MV-4-11 (cell line): ENCODE measurements at places on chromosomes 16 and 17.
A peak's percentile ranks its signal among the peaks of the same experiment; 100 is the strongest.

DNA sequence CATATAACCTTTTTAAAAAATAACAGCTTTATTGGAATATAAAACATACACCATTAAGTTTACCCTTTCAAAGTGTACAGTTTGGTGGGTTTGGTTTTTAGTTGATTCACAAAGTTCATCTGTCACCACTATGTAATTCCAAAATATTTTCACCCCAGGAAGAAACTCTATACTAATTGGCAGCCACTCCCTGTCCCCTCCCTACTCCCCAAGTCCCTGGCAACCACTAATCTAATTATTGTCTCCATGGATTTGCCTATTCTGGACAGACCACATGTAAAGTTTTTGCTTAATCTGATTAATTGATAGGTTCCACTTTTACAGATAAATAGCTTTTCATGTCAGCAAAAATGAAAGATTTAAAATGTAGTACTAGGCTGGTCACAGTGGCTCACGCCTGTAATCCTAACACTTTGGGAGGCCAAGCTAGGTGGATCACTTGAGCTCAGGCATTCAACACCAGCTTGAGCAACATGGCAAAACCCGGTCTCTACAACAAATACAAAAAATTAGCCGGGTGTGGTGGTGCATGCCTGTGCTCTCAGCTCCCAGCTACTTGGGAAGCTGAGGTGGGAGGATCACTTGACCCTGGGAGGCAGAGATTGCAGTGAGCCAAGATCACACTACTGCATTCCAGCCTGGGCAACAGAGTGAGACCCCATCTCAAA, 25.0 kb upstream of the MAPK3 start:
- no peak for DNase-seq

GRCh38 chr16:11379420-11379819, 34.2 kb downstream of the RMI2 start:
- DNase-seq: peak; percentile 17

DNA sequence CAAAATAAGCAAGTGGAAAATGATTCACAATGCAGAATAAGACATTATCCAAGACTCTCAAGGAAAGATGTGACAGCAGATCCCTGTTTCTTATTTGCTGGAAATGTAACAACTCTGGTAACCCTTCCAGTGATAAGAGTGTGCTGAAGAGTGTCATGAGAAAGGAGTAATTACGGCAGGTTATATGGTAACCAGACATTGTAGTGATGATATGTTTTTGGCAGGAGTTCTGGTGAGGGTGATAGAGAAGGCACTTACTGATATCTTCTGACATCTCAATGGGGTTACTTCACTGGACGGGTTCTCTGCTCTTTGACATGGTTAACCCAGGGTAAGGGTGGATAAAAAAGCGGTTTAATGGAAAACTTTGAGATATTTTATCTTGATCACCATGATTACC, 1270.9 kb downstream of the CDH11 start:
- no peak for DNase-seq

DNA sequence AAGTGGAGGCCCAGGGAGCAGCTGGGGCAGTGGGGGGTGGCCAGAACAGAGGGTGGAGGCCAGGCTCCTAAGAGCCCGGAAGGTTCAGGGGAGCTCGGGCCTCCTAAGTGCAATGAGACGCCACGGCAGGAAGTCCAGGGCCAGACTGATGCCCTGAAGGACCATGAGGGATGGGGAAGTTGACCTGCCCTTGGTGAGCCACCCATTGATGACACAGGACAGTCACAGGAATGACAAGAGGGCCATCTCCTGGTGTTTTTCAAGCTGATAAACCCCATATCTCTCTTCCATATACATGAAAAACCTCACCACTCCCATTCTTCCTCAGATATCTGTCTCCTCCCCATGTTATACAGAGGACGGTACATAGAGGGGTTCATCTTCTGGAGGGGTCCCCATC, 5.8 kb upstream of the MRPL58 start:
- DNase-seq: peak; percentile 37

- DNase-seq: peak; percentile 16
Observed at GRCh38 chr17:71441098-71441497, 679.7 kb upstream of the SOX9 start.

DNA sequence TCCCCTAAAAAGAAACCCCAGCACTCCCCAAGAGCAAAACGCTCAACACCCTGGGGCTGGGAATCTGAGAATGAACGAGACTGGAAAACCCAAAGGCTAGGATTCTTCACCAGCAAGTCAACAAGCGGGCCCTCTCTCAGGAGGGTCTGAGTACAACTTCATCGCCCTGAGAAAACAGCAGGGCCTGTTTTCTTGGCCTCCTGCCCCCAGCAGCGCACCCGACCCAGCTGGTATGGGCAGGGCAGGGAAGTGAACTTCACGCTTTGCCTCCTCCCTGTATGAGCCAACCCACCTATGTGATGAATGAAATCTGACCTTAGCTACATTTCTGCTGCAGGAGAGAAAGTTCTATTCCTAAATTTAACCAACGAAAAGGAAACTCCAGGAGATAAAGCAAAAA, 11.1 kb downstream of the NUDT16L1 start:
- no peak for DNase-seq

DNA sequence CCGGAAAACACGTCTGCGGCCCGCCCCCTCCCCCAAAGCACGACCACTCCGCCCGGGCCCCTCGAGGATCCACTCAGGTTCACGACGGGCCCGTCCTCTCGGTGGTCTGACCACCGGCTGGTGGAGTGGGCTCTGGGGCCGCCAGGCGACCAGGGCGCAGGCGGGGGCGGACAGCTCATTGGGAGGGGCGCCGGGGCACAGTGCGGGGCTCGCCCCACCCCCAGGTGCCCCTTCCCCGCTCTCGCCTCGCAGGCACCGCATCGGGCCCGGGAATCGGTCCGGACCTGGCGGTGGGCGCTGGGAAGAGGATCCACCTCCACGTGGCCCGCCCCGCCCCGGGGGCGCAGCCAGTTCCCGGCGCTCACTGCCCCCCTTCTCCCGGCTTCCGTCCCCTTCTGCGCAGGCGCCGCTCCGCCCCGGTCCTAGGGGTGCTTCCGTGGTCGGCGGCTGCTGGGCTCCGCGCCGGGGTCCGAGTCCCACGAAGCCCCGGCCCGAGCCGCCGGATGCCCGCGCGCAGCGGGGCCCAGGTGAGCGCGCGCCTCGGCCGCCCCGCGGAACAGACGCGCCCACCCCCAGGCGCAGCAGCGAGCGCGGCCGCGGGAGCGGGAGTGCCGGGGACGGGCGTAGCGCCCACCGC, at the start of gene MPG:
Gene MPG, plus strand, starts transcription at position 419 of the 637 bp plus-strand sequence. Its CDS starts 85 bp downstream, at position 504.
- DNase-seq: peak; percentile 68

- no peak for DNase-seq
Observed at GRCh38 chr17:50358177-50358576, 12.3 kb downstream of the XYLT2 start.

DNA sequence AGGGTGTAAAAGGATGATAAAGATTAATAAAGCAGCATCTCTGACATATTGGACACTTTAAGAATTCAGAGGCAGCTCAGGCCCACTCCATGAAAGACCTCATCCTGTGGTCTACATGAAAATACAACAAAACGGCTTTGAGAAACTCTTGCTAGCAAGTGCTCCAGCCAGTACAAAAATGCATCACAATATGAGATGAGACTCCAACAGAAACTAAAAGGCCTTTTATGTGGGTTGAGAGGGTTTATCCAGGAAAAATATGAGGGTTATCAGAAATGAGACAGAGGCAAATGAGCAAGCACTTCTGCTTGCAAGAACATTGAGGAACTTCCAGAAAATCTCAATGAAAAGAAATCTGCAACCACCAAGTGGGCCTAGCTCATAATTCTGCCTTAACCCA, 65.7 kb downstream of the LITAF start:
- no peak for DNase-seq

GRCh38 chr17:50835301-50836234, at the start of gene WFIKKN2:
WFIKKN2 (plus strand) TSS chr17:50835586; CDS start chr17:50835938, 352 bp downstream.
- DNase-seq: no peak

DNA sequence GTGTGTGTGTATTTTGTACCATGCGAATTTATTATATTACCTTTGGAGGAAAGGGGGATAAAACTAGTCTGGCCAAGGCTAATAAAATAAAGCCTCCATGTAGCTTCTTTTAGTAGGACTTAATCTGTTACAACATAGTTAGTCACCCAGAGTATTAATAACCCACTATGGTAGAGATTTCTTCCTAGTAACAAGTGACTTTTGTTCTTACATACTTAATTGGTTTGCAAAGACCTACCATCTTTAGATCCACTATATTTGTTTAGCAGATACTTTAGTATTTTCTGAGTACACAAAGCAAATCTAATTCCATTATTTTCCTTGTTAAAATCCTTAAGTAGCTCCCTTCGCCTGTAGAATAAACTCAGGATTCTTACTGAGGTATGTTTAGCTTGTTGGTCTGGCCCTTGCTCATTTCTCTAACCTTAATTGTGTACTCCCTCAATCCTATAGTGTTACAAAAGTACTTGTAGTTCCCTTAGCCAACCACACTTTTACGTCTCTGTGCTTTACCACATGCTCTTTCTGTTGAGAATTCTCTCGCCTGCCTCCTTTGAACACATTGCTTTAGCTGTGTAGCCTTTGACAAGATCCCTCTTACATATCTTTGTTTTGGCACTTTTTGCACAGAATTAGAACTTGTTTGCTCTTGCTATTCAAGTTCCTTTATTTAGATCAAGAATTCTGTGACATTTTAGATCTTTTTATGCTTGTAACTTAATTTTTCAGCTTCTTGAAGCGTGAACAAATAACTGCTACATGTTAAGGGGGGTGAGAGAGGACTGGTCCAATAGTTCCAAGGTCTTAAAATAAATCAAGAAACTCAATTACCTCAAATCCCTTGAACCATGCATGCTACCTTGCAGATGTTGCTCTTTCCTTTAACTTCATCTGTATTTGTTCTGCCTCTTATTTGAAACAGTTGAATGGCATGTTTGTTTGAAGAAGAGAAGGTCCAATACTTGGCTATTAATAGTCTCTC, 23.8 kb downstream of the CLTC start:
- peak; percentile 38 for DNase-seq

GRCh38 chr16:11674818-11675560, 6.7 kb downstream of the SNN start:
- DNase-seq: no peak

DNA sequence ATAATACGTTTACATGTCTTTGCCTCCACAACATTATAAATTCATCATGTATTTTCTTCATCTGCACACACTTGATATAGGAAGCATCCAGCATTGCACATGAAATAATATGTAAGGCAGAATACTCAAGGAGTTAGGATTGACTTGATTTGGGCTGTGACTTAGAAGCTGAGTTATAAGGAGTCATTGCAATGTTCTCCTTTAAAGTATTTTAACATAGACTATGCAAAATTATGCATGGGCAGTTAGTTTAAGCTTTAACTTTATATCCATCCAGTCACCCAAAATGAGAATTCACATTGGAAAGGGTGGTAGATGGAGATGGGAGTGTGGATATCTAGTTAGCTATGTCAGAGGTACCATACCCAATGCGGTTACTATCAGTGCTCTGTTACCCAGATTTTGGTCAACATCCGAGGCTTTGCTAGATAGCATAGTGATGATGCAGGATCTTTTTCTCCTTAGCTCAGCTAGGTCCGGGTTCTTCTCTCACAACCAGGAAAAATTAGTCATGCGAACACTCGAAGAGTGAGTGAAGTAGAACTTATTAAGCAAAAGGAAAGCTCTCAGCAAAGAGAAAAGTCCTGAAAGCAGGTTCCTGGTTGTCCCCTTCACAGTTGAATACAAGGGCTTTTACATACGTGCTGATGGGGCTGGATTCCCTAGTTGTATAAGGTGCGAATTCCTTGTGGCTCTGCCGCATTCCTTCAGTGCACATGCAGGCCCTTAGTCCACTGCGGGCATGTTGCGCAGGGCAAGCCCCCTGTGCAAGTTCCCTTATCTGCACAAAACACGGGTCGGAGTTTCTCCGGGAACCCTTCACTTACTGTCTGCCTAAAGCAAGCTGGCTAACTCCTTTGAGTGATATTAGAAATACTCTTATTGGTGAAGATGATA, 73.1 kb upstream of the FAM20A start:
- no peak for DNase-seq

- no peak for DNase-seq
Observed at GRCh38 chr17:47810200-47810821, 11.3 kb downstream of the OSBPL7 start.

DNA sequence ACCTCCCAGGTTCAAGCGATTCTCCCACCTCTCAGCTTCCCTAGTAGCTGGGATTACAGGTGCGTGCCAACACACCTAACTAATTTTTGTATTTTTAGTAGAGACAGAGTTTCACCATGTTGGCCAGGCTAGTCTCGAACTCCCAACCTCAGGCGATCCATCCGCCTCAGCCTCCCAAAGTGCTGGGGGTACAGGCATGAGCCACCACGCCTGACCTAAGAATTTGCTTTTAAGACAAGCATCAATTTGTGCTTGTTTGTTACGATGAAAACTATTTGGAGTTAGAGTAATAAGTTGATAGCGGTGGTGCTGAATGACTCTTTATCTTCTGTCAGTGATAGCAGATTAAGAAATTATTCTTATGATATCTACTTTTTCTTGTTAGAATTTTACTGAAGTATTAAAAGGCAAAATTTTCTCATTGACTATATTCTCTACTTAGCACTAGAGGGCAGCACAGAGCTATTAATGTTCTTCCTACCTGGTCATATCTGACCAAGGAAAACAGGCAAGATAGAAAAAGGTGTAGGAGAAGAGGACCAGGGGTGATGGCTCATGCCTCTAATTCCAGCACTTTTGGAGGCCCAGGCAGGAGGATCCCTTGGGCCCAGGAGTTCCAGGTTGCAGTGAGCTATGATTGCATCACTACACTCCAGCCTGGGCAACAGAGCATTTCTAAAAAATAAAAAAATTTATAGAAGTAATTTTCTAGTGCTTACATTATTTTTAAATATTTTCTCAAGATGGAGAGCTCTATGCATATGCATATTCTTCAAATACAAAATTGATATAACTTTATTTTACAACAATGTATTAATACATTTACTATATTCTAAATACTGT, 24.5 kb downstream of the STXBP4 start:
- peak; percentile 24 for DNase-seq

DNA sequence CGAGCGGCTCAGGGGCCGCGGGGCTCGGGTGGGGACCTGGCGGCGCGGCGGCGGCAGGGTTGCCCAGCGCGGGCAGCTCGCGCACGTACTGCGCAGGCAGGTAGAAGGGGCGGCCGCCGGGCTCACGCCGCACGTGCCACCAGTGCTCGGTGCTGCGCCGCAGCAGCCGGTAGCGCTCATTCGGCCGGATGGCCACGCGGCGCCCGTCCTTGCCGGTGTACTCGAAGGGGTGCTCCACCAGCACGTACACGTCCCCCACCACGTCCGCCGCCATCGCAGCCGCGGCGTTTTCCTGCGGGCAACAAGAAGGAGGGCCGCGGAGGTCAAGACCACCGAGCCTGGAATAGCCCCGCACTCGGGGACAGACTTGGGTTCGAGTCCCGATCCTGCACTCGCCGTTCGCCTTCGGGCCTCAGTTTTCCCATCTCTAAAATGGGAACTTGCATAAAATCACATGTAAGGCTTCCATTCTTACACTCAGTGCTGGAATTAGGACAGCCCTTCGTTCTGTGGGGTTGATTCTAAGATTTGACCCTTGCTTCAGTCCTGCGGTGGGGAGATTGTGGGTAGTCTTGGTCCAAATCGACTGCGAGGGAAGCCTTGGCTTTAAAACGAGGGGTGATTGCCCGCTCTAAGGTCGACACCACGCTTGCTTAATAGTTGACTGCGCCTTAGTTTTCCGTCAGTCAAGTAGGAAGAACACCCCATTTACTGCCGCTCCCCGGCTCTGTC, 2.5 kb downstream of the ARHGAP27 start:
- no peak for DNase-seq

GRCh38 chr16:90008708-90009145, 10.5 kb downstream of the DBNDD1 start:
- DNase-seq: peak; percentile 87

GRCh38 chr16:101586-101985, 23.6 kb downstream of the MPG start:
- DNase-seq: no peak

GRCh38 chr16:9845661-9846361, 336.4 kb downstream of the GRIN2A start:
- no peak for DNase-seq
